CD4-positive, alpha-beta T cell treated with Interleukin-10 for 1 hour (primary cell): ENCODE measurements at places on chromosomes 2 and 18.

GRCh38 chr2:47057687-47058002 is 97.5 kb downstream of the STPG4 start:
- DNase-seq: peak; percentile 13

GRCh38 chr18:44896846-44897245 is 216.2 kb downstream of the SETBP1 start:
- no peak for DNase-seq

- no peak for DNase-seq
These were observed 30.9 kb downstream of the METTL21A start for GRCh38 chr2:207594264-207594663.

DNA sequence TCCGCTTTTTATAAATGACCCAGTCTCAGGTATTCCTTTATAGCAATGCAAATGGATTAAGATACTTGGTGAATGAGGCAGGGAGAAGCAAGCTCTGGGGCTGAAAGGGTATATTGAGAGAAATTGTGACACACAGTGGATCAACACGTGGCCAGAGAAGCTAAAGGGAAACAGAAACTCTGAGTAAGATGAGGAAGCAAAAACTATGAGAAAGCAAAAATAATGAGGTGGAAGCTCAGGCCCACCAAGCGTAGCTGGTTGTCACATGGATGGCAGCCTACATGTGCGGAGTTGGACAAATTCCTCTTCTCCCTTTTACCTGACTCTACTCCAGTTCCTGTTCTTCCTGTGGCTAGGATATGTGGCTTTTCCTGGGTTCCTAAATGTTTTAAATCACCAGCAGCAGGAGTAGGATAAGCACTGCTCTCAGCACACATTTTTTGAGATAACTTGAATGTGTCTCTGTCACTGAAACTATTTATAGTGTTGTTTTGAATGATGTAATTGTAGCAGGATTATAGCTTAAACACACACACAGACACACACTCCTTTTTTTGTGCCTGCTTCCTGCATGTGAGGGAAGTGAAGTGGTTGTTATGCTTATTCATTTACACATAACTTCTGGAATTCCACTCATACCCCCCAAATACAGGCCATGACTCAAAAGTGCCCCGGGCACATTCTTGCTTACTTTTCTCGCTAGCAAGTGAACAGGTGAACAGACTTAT is 30.1 kb upstream of the EPC2 start:
- DNase-seq: no peak

GRCh38 chr2:214630402-214631045 is 179.0 kb downstream of the BARD1 start:
- no peak for DNase-seq

- no peak for DNase-seq
These were observed 70.9 kb downstream of the ODC1 start for GRCh38 chr2:10377052-10377746.

DNA sequence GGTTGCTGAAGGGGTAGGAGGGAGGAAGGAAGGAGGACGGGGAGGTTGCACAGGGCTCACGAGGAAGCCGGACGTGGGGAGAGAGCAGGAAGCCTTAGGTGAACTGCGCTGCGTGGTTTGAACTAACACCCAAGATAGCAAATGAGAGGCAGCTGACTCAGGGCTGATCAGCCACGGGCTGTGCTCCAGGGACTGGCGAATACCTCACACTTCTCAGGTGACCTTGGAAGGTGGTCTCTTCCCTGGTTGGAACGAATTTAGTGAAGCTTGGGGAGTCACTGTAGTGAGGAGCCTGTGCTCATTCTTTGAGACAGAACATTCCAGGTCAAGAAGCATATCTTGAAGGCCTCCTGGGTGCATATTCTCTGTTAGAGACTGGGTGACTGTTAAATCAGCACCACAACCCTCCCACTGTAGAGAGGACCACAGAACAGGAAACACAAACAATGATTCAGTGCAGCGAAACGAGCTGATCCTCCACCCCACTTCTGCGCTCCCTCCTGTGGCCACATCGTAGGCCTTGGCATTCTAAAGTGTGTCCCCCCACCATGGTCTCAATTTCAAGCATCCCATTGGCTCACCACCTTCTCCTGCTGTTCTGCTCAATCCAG is 33.8 kb downstream of the TOGARAM2 start:
- DNase-seq: peak; percentile 74

DNA sequence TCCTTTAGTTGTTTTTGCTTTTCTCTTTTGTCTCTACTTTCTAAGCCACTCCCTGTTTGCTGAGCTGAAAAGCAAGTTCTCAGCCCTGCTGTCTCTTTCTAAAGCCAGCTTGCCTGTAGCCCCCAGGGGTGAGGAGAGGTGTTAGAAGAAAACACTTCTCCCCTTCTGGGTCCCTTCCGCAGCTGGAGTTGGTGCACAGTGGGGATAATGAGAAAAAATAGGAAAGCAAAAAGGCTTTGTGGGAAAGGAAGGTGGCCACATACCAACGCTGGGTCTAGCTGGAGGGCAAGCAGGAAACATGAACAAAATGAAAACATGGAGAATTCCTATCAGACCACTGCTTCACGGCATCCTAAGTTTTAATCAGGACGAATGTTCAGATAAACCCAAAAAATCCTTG is 15.5 kb upstream of the SLC20A1 start:
- no peak for DNase-seq

DNA sequence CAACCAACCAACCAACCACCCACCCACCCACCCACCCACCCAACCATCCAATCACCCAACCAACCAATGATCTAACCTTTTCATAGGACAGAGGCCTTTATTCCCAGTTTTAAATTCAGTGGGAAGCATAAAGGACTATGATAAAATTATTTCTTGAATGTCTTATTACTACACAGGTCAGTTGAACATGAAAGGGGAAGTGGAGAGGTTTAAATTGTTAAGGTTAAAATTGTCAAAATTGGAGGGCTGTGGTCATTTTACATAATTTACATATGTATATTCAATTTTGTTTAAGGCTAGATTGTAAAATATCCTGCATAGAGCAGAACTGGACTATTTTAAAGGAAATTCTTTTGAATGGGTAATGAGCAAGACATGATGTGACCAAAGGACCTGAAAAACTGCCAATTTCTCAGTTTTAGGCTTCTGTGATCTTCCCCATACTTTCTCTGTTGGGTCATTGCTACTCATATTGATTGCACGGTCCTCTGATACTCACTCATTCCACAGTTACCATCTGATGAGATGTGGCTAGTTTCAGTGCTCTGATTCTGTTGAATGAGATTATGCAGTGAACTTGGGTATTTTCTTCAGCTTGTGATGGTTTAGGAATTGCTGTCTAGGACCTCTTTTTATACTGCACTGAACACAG is 127.4 kb downstream of the PLCL1 start:
- DNase-seq: no peak

DNA sequence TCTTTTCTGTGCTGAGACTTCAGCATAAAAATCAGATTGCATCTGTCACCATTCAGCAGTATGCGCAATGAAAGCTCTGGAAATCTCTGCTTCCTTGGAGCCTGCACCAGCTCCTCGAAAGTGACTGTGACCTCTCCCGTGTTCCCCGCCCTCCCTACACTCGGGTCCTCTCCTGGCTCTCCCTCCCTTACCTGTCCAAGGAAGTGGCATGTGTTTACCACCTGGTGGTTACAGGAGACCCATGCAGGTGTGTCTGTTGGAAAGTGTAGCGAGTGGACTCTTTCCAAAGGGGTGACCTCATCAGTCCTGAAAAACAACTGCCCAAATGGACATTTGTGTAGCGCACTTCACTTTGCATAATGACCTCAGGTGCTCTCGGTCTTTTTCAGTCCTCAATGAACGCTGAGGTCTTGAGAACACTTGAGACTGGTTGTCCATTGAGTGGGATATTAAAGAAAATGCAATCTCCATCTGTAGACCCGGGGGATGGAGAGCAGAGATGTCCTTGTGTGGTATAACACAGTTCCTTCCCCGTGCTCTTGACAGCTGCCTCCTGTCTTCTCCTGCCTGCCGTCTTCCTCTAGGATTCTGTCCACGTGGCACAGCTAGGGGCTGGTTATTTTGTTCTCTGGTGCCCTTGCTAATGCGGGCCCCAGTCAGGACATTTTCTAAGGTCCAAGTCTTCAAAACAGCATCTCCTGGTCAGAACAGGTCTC is 133.2 kb downstream of the ACKR3 start:
- no peak for DNase-seq

DNA sequence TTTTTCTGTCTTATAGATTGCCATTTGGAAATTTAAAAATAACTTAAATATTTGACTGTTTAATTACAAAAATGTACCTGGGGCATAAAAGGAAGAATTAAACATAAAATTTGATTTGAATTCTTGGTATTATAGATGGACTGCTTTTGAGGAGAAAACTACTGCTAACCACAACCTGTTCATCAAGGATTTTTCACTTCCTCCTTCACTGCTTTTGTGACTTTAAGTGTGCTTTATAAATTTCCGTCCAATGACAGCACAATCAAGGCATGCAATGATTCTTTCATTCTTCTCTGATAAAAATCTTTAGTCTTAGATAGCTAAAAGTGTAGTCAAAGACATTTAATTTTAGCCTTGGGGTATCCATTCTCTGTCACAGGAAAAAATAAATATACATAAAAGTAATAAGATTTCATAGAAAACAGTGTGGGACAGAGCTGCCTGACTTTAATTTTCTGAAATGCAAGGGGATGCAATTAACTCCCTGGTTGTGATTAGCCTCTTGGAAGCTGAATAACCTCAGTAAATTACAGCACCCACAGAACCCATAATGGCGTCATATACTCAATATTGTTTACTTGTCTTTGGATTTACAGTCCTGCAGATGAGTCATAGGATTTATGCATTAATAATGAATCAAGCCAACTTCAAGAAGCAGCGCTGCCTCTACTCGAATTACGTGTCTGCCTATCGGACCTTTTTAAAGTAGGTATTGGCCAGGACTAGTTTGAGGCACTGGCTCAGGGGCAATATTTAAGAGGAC is 587.9 kb downstream of the NRXN1 start:
- no peak for DNase-seq

DNA sequence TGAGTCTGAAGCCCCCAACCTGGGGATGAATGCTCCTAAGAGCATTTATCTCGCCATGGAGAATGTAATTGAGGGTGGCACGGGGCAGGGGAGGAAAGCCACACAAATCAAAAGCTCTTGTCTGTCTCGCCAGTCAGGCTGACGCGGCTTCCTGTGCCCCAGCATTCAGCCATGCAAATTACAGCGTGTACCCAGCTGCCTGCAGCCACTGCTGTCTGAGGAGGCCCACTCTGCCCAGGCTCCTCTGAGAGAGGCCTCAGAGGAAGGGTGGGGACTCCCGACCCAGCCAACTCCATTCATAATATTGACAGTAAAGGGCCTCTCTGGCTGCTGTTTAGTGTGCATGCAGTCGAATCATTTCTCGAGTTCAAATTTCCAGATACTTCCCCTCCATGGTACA is 22.0 kb downstream of the SMAD7 start:
- peak; percentile 83 for DNase-seq

DNA sequence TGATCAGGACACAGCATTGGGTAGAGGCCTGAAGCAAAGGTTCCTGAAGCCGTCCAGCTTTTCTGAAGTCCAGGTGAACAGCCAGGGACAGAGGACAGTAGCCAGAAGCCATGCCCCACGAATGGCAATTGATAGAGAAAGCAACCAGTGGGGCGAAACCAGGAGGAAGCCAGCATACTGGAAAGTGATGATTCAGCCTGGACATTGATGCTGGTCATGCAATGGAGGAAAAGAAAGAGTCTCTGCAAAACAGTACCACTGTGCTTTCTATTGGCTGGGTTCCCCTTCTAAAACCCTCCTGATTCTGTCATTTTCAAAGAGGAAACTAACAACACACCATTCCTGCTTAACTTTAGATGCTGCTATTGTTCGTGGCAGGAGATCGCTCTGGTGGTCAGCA is 221.4 kb upstream of the EPAS1 start:
- no peak for DNase-seq

- no peak for DNase-seq
These were observed 87.1 kb downstream of the RTP5 start for GRCh38 chr2:241956521-241957110.

GRCh38 chr2:191394043-191394442 is 148.8 kb downstream of the MYO1B start:
- DNase-seq: no peak

GRCh38 chr2:240812301-240812680 is 7.7 kb downstream of the KIF1A start:
- no peak for DNase-seq

DNA sequence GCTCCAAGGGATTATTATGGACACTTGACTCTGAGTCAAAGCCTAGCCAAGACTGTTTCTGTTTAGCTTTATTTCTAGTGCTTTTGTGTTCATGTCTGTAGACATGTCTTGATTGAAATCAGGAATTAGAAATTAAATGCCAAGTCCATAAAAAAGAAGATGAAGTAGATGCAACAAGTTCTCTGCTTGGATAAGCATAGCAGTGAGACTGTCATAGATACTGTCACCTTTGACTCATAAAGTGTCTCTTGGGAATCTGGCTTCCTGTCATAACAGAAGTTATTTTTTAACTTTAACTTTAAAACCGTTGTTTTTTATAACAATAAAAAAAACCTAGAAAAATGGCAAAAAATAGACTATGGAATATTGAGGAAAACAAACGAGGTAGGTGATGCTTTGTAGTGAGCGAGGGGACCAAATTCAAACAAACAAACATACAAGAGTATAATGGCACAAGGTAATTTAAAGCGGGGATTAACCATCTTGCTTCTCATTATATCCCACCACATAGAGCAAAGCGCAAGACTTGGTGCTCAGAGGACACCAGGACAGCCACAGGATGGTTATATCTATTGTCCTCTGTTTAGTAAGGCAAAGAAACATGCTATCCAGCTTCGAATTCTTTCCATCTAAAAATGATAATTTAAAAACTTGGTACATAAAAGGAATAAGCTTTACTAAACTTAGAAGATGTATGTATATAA is 64.6 kb downstream of the CD226 start:
- DNase-seq: no peak

GRCh38 chr2:239316562-239317465 is 84.0 kb downstream of the HDAC4 start:
- no peak for DNase-seq

- no peak for DNase-seq
These were observed 64.1 kb downstream of the SOX11 start for GRCh38 chr2:5756272-5756671.

GRCh38 chr2:117918608-117919007 is 95.3 kb downstream of the CCDC93 start:
- DNase-seq: no peak

DNA sequence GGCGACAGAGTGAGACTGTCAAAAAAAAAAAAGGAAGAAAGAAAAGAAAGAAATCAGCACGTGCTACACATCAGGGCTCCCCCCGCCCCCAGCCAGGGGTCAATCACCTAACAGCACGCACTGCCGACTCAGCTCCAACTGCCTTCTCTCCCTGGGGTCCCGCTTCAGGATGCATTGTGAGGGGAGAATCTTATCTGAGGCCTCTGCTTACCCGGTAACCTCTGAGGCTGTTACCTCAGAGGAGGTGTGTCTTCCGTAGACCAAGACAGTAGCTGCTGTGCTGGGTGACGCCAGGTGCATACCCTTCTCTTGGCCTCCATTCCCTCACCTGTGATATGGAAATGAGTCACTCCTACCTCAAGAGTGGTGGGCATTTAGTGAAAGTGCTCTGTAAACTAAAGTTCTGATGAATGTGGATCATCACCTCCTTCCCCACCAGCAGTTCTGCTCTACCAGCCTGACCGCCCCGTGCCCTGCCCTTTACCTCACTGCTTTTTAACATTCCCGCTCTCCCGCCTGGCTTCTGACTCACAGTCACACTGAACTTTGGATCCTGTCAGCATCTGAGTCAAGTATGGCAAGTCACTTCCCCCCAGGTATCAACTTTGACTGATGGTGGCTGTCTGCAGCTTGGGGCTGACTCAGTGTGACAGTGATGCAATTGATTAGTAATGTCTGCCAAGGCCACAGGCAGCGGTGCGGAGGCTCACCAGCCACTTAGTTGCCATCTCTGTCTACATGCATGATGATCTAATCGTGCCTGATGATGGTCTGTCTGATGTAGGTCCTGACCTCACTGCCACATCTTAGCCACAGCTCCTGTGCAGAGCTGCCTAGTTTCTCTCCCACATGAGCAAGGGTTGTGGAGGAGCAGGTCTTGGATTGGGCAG is 20.1 kb downstream of the ARID5A start:
- DNase-seq: peak; percentile 19
